ENCODE measurements at places on chromosomes 16 and 17.
A peak's percentile ranks its signal among the peaks of the same experiment; 100 is the strongest.

GRCh38 chr17:6254036-6254435 is 180.9 kb downstream of the AIPL1 start:
- DNase-seq, result no peak

DNA sequence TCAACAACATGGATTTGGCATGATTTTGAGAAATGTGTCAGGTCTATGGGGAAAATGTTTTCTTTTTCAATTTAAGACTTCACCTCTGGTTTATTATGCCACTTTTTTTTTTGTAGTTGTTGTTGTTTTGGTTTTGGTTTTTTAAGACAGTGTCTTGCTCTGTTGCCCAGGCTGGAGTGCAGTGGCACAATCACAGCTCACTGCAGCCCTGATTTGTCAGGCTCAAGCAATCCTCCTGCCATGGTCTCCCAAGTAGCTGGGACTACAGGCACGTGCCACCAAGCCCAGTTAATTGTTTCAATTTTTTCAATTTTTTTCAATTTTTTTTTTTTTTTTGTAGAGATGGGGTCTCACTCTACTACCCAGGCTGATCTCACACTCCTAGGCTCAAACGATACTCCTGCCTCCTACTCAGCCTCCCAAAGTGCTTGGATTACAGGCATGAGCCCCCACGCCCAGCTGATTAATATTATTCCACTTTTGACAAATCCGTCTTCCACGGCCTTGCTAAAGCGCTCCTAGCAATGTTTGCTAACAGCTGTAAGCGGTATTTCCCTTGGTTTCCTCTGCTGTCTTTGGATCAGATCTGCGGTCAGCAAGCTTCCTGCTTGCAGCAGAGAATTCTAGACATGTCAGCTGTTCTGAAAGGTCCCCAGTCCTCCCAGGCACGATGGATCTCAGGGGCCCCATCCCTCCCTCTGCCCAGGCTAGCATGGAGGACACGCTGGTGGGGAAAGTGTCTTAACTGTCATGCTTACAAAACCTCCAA is 7.0 kb upstream of the MILR1 start:
- DNase-seq, result no peak

DNA sequence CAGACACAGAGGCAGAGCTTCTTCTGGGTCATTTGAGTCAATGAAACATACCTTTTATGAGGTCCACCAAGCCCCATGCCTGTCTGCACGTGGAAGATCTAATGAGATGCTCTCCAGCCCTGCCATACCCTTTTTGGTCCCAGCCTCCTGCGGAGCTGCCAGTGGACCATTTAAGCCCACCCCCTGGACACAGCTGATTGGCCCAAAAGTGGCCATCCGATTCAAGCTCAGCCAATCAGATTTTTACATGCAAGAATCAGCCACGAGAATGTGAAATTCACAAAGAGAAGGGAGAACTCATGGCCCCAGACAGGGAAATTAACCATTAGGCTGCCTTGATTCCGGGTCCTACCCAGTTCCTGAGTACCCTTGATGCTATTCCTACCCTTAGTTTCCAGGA is 231.0 kb upstream of the EEF2KMT start:
- DNase-seq, result no peak

GRCh38 chr16:89572073-89572484 is 3.5 kb upstream of the CPNE7 start:
- DNase-seq, result no peak

DNA sequence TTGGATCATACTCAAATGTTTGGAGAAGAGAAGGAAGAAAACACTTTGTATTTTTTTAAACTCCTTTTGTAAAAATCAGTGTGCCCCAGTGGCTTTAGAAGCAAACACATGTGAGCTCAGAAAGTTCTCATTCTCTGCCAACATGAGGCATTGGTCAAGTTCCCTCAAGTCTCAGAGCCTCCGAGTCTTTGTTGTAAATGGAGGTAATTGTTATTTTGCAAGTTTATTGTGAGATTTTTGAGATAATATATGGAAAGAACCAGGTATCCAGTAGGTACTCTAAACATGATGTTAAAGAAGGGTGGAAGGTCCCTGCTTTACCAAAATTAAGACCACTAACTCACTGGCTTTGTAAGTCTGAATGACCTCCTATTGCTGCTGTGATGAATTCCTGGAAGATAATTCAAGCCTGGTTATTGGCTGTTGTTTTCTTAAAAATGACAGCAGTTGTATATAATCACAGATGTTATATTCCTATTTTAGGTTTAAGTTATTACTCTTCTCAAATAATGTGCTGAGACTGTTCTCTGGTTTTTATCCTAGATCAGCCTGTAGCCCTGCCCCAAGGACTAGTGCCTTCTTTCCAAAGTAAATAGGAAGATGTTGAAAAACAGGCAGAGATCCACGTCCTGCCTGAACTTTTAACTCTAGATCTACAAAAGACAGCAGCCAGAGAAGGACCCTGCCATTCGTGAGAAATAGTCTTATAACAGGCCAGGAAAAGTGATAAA is 2.4 kb downstream of the HLF start:
- no peak for DNase-seq

- no peak for DNase-seq
Measured at GRCh38 chr16:81513204-81514040, 68.8 kb downstream of the CMIP start.

- DNase-seq, result no peak
Measured at GRCh38 chr17:58741121-58741625, 14.5 kb upstream of the PPM1E start.

GRCh38 chr17:81640011-81640410 is 3.0 kb downstream of the TSPAN10 start:
- no peak for DNase-seq

DNA sequence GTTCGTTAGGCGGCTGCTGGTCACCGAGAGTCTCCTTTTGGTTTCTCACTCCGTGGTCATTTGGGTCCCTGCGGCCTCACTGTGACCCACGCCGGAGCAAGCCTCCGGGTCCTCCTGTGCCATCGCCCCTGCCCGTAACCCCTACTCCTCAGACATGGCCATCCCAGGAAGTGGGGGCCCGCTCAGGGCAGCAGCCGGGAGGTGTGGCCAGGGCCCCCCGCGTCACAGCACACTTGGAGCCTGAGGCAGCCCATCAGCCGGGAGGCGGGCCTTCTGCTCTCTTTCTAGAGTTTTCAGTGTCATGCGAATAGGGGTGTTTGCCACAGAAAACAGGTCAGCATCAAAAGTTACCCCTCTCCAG is 7.9 kb upstream of the WFIKKN1 start:
- no peak for DNase-seq

GRCh38 chr16:2856061-2856670 is 1.8 kb downstream of the PRSS22 start:
- no peak for DNase-seq

GRCh38 chr16:68319185-68319908 is 8.5 kb downstream of the PRMT7 start:
- no peak for DNase-seq

- DNase-seq, result no peak
Measured at GRCh38 chr17:56475116-56475515, 118.4 kb upstream of the NOG start.

DNA sequence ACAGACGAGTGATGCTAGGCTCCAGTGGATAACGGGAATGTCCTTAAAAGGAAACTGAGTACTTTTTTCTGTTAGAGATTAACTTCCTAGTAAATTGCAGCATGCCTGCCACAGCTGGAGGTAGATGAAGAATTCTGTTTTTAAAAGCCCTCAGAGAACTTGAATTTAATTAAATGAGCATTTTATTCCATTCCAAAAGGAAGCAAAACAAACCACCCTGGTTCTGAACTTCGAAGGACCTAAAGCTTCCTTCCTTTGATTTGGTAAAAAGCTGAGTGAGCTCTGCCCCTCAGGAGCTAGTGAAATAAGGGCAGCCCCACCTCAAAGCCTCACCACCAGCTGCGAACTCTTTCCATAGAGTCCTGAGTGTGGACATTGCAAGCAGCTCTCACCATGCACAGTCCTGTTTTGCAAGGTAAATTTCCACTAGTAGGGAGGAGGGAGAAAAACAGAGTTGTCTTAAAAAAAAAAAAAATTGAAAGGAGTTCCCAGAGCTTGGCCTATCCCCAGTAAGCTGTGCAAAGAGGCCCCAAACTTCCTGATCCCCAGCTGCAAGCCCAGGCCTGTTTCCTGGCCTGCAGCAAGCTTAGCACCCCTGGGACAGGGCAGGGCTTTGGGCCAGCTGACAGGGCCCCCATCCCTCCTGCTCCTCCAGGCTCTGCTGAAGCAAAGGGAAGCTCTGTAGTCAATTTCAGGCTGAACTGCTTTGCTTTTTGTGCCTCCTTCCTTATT is 11.2 kb downstream of the CHD9NB start:
- no peak for DNase-seq

- no peak for DNase-seq
Measured at GRCh38 chr16:85061566-85061965, 34.0 kb downstream of the KIAA0513 start.

GRCh38 chr17:73039282-73039681 is 53.2 kb downstream of the SLC39A11 start:
- no peak for DNase-seq

DNA sequence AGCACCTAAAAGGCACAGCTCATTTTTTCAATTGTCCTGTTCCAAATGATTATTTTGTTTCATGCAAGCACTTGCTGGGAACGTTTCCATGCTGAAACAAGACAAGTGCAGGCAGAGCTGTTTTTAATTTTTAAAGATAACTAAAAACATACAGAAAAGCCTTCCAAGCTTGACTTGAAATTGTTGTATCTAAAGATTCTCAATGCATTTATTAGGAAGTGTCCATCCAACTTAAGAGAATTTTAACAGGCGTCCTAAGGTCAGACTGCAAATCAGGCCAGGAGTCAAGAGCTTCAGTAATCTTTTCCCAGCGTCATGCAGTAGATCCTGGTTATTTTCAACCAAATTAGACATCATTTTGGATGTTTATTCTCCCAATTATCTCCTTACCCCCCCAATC is 702.8 kb downstream of the KCNJ2 start:
- no peak for DNase-seq

- no peak for DNase-seq
Measured at GRCh38 chr17:82330322-82331239, 3.0 kb downstream of the SECTM1 start.

- no peak for DNase-seq
Measured at GRCh38 chr17:10633738-10634379, 23.2 kb downstream of the MYH3 start.

DNA sequence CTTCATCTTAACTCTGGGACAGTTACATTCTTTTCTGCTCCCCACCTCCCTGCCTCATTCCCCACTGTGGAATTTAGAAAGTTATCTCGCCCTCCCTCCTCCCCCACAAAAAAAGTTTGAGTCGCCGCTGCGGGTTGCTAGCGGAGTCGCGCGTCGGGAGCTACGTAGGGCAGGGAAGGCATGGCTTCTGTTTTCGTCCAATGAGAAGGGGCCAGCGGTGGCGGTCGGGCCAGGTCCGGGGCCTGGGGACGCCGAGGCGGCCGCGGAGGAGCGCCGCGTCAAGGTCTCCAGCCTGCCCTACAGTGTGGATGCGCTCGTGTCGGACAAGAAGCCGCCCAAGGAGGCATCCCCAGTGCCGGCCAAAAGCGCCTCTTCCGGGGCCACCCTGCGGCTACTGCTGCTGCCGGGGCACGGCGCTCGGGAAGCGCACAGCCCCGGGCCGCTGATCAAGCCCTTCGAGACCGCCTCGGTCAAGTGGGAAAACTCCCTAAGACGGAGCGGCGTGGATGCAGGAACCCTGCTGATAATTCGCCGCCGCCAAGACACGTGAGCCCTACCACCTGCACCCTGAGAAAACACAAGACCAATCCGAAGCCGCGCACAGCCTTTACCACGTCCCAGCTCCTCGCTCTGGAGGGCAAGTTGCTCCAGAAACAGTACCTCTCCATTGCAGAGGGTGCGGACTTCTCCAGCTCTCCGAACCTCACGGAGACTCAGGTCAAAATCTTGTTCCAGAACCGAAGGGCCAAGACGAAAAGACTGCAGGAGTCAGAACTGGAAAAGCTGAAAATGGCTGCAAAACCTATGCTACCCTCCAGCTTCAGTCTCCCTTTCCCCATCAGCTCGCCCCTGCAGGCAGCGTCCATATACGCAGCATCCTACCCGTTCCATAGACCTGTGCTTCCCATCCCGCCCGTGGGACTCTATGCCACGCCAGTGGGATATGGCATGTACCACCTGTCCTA is 8.9 kb downstream of the OR4D1 start:
- DNase-seq, result peak; percentile 48

GRCh38 chr17:2828397-2829038 is 32.3 kb downstream of the RAP1GAP2 start:
- DNase-seq, result peak; percentile 71

- DNase-seq, result no peak
Measured at GRCh38 chr17:4664230-4664629, 22.8 kb upstream of the ALOX15 start.

DNA sequence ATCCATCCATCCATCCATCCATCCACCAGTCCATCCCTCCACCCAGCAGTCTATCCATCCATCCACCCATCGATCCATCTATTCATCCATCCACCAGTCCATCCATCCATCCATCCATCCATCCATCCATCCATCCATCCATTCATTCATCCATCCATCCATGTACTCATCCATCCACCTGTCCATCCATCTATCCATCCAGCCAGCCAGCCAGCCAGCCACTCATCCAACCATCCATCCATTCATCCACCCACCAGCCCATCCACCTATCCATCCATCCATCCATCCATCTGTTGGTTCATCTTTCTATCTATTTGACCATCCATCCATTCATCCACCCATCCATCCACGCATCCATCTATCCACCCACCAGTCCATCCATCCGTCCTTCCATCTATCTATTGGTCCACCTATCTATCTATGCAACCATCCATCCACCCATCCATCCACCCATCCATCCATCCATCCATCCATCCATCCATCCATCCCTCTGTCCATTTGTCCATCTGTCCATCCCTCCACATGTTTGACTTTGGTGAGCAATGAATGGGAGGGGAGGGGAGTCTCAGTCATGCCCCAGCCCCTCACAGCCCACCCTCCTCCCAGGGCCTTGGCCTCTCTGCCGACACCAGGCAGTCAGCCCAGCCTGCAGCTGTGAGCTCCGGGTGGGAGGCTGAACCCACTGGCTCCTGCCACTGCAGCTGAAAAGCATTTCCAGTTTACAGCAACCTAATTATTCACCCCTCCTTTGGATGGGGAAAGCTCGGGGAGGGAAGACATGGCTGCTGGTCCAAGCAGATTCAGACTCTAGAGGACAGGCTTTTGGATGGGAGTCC is 38.1 kb upstream of the SSTR5 start:
- no peak for DNase-seq
